Activated gamma-delta T cell treated with anti-CD3 and anti-CD28 coated beads, Interleukin-2, amount 50 U/mL, for 16 hours (primary cell): ENCODE measurements at places on chromosomes 11 and 22.
A peak's percentile ranks its signal among the peaks of the same experiment; 100 is the strongest.

GRCh38 chr11:13229136-13229535, 48.5 kb upstream of the BMAL1 start:
- no peak for DNase-seq

DNA sequence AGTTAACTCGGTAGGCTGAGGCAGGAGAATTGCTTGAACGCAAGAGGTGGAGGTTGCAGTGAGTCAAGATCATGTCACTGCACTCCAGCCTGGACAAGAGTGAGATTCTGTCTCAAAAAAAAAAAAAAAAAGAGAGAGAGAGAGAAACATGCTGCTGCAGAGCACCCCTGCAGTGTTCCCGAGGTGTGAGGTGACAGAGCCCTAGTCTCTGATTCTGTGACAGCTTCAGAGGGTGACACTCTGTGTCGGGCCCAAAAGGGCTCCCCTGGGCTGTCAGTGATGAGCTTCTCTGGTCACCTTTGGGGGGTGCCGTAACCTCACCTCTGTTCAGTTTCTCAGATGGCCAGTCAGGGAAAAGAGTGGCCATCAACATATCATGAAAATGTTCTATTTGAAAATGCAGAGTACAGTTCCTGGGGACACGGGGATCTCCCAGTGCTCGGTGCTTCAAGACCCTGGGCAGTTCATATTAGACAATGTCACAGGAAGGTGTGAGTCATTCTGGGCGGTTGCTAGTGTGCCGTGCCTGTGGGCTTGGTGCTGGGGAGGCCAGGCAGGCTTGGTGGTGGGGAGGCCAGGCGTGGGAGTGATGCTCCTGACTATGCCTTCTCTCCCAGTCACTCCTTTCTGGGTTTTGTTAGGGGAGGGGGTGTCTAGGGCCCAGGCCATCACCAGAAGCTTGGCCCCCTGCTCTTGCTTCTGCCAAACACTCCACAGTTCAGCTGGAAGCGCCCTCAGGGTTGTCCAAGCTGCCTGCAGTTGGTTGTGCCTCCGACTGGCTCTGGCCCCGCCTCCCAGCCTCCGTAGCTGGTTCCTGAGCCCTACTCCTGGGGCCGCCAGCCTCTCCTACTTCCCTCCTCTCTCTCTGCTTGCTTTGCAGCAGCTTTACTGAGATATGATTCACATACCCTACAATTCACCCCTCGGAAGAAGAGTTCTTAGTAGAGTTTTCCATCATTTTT, 52.5 kb upstream of the CLDN5 start:
- peak; percentile 35 for DNase-seq

DNA sequence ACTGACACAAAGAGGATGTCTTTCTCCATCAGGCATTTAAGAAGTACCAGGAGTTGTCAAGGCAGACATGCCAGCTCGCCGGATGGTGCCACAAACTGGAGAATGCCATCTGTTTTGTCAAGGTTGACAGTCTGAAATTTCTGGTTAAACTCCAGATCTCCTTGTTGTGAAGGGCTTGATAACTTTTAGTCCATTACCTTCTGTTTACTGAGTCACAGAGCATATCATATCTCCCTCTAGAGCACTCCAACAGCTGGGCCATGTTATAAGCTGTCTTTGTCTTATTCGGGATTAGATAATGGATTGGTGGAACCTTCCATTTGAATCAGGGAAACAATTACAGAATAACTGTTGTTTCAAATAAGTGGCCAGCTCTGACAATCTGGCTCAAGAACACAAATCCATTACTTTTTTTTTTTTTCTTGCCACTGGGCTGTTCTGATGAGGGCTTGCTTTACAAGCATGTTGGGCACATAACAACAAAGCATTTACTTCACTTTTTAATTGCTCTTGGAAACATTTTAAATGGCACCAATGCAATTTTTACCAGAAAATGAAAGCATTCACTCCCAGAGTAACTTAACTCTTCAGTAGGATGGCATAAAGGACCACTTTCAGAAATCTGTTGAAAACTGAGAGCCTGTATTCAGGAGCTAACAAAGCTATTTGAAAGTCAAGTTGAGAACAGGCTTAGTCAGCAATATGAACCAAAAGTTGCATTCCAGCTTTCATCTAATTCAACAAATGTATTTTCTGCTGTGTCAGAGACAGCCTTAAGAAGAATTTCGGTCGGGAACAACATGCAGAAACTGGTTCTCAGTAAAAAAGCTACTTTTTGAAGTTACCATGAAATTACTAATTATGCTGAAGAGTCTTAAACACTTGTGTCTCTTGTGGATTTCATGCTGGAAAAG, 227.6 kb upstream of the PITPNB start:
- no peak for DNase-seq

DNA sequence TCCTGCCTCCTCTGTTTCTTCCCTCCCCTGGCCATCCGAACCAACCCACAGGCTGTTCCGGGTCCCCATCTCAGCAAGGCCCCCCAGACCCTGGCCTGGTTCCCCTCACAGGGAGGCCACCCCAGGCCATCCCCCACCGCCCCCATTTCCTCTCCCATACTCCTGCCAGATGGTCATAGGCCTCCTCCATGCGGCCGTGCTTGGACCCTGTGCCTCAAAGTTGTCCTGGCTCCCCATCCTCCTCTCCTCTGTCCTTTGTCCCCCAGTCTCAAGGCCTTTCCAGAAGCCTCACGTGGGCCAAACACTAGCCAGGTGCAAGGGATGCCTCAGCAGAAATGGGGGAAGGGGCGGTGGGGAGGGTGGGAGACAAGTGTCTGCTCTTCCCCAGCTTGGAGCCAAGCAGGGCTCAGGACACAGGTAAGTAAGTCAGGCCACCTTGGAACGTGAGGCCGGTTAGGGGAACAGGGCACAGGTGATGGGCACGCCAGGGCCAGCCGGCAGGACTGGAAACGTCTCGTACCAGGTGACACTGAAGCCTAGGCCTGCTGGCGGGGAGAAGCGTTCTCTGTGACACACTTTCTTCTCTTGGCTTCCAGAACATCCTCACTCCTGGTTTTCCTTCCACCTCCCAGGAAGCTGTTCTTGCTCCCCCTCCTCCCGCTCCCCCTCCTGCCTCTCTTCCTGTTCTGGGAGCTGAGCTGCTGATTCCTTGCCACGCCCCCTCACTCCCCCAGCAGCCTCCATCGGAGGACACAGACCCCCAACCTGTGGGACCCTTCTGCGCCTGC, 31.5 kb upstream of the SLC22A12 start:
- DNase-seq, result no peak

DNA sequence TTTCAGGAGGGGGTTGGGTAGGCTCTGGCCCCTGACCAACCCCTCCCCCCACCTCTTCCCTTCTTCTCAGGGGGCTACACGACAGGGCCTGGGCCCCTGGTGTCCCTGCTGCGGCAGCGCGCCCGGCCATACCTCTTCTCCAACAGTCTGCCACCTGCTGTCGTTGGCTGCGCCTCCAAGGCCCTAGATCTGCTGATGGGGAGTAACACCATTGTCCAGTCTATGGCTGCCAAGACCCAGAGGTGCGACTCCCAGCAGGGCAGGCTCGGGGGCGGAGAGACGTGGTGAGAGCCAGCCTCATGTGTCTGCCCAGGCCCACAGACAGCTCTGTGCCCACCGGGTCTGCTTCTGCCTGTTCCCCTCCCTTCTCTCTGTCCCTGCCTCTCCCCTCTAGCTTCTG, 7.6 kb upstream of the GALR3 start:
- no peak for DNase-seq

GRCh38 chr11:10394229-10395101, 60.6 kb upstream of the AMPD3 start:
- DNase-seq, result no peak

DNA sequence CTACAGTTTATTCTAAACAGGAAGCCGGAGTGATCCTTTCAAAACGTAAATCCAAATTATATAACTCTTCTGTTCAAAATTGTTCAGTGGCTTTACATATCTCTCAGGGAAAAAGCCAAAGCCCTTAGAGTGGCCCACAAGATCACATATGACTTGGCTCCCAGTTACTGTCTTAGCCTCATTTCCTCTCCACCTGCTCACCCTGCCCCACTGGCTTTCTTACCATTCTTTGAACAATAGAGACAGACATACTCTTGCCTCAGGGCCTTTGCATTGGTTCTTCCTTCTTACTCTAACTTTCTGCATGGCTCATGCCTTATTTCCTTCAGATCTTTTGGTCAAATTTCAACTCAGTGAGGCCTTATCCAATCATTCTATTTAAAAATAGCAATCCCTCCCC, 52.1 kb downstream of the STIM1 start:
- DNase-seq, result no peak

DNA sequence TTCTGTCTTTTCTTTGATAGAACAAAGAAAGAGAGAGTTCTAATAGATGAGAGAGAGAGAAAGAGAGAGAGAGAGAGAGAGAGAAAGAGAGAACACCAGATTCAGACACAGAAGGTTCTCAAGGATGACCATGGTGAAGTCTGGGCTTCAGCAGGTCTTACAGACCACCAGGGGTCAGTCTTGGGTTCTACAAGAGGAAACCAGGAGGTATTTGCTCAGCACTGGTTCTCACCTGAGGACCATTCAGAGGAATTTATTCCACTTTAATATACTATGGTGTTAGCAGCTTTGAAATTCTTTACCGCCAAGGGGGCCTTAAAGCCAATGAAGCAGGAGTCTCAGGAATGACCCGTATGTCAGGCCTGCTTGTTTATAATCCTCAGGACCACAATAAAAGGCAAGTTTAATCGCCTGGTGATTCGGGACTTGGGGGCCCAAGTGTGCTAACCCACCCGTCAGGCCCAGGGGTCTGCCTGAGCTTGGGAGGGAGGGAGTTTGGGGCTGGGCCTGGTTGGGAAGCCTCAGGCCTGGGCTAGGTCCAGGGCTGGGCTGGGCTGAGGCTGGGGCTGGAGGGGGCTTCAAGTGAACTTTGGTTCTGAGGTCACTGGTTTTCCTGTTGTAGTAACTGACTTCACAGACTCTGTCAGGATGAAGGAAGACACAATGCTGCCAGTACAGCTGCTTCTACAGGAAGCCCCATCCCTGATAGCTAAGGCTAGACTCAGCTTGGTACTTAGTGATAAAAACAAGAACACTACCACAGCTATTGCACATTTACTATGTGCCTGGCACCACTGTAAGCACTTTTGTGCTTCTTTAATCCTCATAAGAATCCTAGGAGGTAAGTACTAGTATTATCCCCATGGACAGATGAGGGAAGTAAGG, 179.2 kb upstream of the ZBED5 start:
- peak; percentile 10 for DNase-seq

GRCh38 chr22:21849489-21849888, 18.0 kb downstream of the MAPK1 start:
- DNase-seq, result no peak

GRCh38 chr11:70756756-70757155, 358.4 kb downstream of the CTTN start:
- no peak for DNase-seq

DNA sequence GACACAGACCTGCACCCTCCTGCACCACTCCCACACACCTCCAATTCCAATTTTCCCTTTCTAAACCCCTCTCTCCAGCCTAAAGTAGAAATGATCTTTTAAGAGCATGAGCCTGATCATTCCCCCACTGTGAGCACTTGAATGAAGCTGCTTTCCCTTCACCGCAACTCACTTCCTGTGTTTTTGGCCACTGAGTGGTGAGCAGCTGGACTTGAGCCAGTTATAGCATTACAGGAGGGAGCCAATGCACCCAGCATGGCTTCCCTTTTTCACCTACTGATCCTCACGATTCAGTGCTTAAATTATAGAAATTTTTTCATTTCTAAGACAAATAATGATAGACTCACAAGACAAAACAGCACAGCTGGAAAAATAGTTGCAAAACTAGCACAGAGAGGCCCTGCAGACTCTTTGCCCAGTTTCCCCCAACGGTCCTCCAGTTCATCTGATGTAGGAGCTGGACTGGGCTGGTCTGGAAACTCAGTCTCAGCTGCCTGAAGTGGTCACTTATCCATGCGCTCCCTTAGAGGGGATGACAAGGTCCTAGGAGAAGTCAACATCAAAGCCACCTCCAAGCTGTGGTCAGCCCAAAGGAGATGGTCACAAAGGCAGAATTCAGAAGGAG, 9.7 kb upstream of the APOL4 start:
- no peak for DNase-seq

DNA sequence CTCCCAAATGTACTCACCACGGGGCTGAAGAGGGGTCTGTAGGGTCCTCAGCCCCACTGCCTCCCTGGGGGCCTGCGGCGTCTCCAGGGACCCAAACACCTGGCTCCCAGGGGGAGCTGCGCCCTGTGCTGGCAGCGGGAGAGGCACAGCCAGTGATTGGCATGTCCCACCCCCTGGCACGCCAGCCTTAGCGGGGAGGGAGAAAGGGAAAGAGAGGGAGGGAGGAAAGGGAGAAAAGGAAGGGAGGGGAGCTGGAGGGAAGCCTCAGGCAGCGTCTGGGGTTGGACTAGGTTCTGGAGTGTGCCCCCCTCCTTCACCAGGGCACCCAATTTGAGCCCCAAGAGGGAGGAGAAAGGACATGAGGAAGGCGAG, at the start of gene CHRM1:
CHRM1 (minus strand) TSS at position 163 of the 372 bp plus-strand sequence. CDS start 10,263 bp downstream, outside the sequence.
- no peak for DNase-seq

DNA sequence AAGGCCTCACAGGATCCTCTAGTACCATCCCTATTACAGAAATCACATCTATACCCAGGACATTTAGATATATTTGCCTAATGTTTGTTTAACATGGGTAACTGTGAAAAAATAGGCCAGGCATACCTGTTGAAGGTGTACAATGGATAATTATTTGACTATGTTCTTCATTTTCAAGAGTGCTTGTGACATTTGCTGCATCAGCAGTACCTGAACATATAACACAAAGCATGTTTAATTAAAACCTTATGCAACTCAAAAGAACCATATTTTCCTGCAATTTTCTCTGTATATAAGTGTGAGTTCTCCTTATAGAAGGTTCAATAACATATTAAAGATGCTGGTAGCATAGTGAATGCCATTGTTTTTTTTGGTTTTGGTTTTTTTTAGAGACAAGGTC, 8.5 kb upstream of the CCDC34 start:
- no peak for DNase-seq

DNA sequence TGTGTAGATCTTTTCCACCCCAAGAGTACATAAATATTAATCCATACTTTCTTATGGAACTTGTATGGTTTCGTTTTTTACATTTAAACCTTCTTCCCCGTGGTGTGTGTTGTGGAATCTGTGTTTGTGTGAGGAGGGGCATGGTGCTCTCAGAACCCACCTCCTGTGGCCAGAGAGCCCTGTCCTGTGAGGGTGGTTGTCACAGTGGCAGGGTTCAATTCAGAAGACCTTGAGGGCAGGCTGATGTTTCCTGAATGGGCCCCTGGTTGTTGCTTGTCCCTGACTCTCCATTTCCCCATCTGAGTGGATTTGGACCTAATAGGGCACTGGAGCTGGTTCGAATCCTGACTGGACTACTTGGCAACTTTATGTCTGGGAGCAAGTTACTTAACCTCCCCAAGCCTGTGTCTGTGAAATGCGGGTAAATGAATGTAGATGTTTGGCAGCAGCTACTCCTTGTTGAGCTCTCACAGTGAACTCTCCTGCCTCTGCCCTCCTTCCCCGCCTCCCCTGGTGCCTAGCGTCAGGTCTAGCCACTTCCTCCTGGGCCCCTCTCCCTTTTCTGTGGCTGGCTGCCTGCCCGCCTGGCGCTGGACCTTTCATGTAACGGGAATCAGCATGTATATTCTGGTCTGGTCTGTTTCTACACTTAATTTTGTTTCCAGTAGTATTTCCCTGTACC, 7.3 kb downstream of the NEAT1 start:
- no peak for DNase-seq

DNA sequence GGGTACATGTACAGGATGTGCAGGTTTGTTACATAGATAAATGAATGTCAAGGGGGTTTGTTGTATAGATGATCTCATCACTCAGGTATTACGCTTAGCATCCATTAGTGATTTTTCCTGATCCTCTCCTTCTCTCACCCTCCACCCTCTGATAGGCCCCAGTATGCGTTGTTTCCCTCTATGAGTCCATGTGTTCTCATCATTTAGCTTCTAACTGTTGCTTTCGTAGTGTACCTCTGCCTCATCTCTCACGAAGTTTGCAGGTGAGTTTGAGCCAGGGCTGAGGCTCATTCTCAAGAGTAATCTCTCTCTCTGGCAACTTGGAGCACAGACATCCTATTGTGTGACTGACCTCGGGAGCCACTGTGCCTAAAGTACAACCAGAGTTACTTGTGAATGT, 4.7 kb upstream of the HBE1 start:
- no peak for DNase-seq
